Fibroblast of the aortic adventitia (primary cell): ENCODE measurements at places on chromosomes 12 and 14.

DNA sequence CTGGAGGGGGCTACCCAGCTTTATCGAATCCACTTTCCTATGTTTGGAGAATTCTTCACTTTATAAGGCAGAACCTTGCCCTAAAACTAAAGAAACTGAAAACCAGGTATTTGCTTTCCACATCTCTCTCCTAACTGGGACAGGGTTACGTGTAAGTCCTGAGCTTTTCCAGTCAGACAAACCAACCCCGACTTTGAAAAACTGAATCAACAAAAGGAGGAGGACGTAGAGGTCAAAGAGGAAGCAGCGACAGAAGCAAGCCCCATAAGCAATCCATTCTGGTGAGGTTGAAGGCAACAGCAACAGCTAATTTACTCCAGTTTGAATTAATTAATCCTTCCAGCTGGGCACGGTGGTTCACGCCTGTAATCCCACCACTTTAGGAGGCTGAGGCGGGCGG lies 47.2 kb downstream of the LRP6 start:
- DNase-seq, result no peak

DNA sequence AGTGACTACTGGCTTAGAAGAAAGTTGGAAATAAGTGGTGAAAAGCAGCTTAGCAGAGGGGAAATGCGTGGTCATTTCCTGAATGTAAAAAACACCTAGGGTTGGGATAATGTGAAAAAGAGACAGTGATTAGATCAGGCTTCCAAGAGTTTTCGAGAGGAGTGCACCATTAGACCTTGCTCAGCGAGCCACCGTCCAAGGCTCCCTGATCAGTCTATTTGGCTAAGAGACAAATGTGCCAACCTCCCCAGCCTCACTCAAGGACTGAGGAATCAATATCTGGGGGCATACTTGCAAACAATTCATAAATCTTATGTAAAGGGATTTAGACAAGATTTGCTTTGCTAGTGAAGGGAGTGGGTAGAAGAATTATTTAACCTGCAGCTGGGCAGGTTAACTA lies 594.5 kb downstream of the NRXN3 start:
- no peak for DNase-seq

GRCh38 chr12:54131641-54132280 lies 57.0 kb downstream of the SMUG1 start:
- DNase-seq, result no peak

- DNase-seq, result peak; percentile 86
These were observed 1.2 kb upstream of the NEMF start for GRCh38 chr14:49853572-49854375.

DNA sequence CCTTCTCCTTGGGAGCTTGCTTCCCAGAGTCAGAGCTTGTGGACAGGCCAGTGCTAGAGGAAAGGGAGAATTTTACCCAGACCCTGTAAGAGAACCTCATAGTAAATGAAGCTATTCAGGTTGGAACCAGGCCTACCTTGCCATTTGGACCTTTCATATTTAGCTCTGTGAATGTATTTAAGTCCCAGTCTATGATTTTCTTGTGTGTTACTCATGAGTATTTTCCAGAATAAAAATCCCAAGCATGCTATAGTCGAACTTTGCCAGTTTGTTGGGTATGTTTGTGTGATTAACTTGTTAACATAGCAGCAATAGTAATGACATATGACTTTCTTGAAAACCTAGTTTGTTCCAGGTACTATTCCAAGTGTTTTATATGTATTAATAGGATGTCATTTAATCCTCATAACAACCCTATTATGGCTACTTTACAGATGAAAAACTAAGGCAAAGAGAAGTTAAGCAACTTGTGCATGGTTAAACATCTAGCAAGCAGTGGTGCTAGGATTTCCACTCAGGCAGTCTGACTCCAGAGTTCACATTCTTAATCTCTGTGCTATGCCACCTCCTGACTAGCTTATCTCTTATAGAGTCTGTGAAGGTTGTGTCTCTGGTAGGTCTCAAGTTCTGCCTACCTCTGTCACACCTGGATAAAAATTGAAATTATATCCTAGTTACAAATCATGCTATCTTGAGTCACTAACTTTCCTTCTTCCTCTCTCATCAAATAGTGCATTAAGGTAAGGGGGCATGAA lies 47.9 kb upstream of the GARIN2 start:
- no peak for DNase-seq

- no peak for DNase-seq
These were observed 6.4 kb downstream of the DPF3 start for GRCh38 chr14:72887514-72887913.

DNA sequence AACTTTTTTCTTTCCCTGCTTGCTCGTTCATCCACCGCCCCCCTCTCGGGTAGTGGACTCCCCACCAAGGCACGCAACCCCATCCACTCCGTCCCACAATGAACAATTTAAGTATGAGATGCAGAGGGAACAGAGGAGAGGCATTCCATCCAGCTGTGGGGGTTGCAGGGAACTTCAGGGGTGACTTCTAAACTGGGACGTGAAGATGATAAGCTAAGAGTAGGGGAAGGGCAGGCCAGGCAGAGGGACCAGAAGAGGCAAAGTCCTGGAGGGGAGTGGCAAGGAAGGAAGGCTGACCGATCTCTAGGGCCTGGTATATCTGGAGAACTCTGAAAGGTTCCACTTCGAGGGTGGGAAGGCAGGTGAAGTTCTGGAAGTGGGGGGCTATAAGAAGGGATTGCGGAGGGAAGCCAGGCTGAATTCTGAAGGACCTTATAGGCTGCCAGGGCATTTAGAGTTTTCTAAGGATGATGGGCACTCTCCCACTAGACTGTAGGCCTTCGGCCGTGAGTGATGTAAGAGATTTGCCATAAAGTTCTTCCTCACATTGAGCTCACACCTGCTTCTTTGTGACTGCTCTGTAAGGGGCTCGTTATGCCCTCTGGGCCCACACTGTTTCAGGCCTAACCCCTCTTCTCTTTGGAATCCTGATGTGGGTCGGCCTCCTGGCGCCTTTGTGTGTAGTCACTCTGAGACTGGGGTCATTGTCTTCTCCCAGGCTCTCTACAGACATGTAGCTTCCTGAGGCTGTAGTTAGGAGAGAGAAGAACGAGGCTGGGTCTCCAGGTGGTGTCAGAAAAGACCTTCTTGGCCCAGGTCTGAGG lies 12.1 kb downstream of the NFATC4 start:
- DNase-seq, result no peak

DNA sequence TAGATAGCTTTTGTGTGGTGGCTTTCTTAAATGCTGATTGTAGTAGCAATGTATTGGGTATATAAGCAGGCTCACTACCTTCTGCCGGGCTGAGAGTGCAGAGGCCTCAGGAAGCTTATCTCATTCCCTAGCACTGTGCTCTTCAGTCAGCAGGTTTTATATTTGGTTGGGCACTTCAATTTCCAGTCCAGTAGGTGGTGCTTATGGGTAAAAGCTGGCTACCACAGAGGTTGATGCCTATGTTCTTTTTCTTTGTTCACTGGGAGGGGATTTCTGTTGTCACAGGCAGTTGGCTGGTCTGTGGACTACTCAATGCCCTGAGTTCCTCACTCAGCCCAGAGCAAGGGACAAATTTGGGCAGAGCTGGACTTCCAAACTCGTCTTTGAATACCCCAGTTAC lies 43.0 kb upstream of the GLIPR1 start:
- DNase-seq, result peak; percentile 44

- no peak for DNase-seq
These were observed 73.4 kb upstream of the DDHD1 start for GRCh38 chr14:53226553-53226952.

DNA sequence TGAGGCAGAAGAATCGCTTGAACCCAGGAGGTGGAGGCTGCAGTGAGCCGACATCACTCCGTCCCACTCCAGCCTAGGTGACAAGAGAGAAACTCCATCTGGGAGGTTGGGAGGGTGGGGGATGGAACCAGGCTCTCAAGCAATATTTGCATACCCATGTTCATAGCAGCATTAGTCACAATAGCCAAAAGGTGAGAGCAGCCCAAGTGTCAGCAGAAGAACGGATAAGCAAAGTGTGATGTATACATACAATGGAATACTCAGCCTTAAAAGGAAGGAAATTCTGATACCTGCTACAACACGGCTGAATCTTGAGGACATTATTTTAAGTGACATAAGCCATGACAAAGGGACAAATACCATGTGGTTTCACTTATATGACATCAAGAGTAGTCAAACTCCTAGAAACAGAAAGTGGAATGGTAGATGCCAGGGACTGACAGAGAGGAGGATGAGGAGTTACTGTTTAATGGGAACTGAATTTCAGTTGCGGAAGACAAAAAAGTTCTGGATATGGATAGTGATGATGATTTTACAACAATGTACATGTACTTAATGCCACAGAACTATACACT lies 11.6 kb downstream of the DAD1 start:
- no peak for DNase-seq
